Smooth muscle cell of the umbilical artery (primary cell): ENCODE measurements at places on chromosomes 13 and 19. TPM values are rescaled to one million over a fixed set of nuclear protein-coding genes. Genes with fewer than 3 reads are reported as not detected.

IZUMO4 gene
- 0.89 and 1.5 TPM in 2 replicates for total RNA-seq

COG6 gene
- total RNA-seq, result 61.8 and 83.8 TPM in 2 replicates

GRIK5 gene
- total RNA-seq, result under 0.01 and 0.09 TPM in 2 replicates

PCDH17 gene
- total RNA-seq, result under 0.01 and 0.60 TPM in 2 replicates

LHB gene
- not detected in 2 replicates for total RNA-seq

ZNF416 gene
- total RNA-seq, result 3.9 and 4.9 TPM in 2 replicates

ZNF253 gene
- total RNA-seq, result 3.2 and 3.3 TPM in 2 replicates

ZNF256 gene
- total RNA-seq, result 3.3 and 3.6 TPM in 2 replicates

CD37 gene
- under 0.01 TPM in 1 of 2 replicates, not detected in the other for total RNA-seq

LAMP1 gene
- 209 and 244 TPM in 2 replicates for total RNA-seq

ADGRE3 gene
- total RNA-seq, result not detected in 2 replicates

LENG1 gene
- total RNA-seq, result 4.6 and 5.3 TPM in 2 replicates

IGFL2 gene
- 0.05 and 0.59 TPM in 2 replicates for total RNA-seq

TMEM205 gene
- total RNA-seq, result 49.0 and 103 TPM in 2 replicates

AMER2 gene
- total RNA-seq, result not detected in 2 replicates

ZNF99 gene
- total RNA-seq, result not detected in 2 replicates

ZNF729 gene
- total RNA-seq, result not detected in 2 replicates

SYT3 gene
- total RNA-seq, result 0.14 and 0.59 TPM in 2 replicates

PODNL1 gene
- 3.9 and 4.8 TPM in 2 replicates for total RNA-seq

COQ8B gene
- total RNA-seq, result 30.3 and 31.4 TPM in 2 replicates

SIAH3 gene
- not detected in 2 replicates for total RNA-seq

ZNF667 gene
- total RNA-seq, result 9.2 and 10.0 TPM in 2 replicates

GNG8 gene
- not detected in 2 replicates for total RNA-seq

RAB11B gene
- 37.1 and 73.7 TPM in 2 replicates for total RNA-seq

DCT gene
- 0.09 TPM in 1 of 2 replicates, not detected in the other for total RNA-seq

PGPEP1 gene
- total RNA-seq, result 36.7 and 46.3 TPM in 2 replicates

ZNF558 gene
- total RNA-seq, result 20.2 and 25.3 TPM in 2 replicates

ATP4B gene
- not detected in 2 replicates for total RNA-seq

WDR62 gene
- total RNA-seq, result 0.59 and 4.6 TPM in 2 replicates

PEAK3 gene
- total RNA-seq, result not detected in 2 replicates

TRPC4 gene
- total RNA-seq, result 7.4 and 23.7 TPM in 2 replicates

PALM gene
- total RNA-seq, result 0.28 and 0.89 TPM in 2 replicates

CEACAM4 gene
- not detected in 2 replicates for total RNA-seq

TMED1 gene
- total RNA-seq, result 49.0 and 91.5 TPM in 2 replicates

CAPN12 gene
- 0.30 and 0.46 TPM in 2 replicates for total RNA-seq

SPACA4 gene
- total RNA-seq, result not detected in 2 replicates

SH2D3A gene
- not detected in 2 replicates for total RNA-seq

C5AR1 gene
- total RNA-seq, result under 0.01 and 0.18 TPM in 2 replicates

JOSD2 gene
- 18.6 and 27.0 TPM in 2 replicates for total RNA-seq

GPR12 gene
- total RNA-seq, result not detected in 2 replicates

TEX29 gene
- 0.30 TPM in 1 of 2 replicates, not detected in the other for total RNA-seq

FFAR2 gene
- not detected in 2 replicates for total RNA-seq

RNF113B gene
- not detected in 2 replicates for total RNA-seq

POSTN gene
- 20.1 and 201 TPM in 2 replicates for total RNA-seq

KLK2 gene
- not detected in 2 replicates for total RNA-seq

NOVA2 gene
- 0.23 TPM in 1 of 2 replicates, not detected in the other for total RNA-seq

DMKN gene
- total RNA-seq, result 0.23 and 0.30 TPM in 2 replicates

KISS1R gene
- total RNA-seq, result not detected in 2 replicates

ZNF274 gene
- total RNA-seq, result 11.0 and 23.3 TPM in 2 replicates

ATP8A2 gene
- total RNA-seq, result under 0.01 and 0.05 TPM in 2 replicates

LGALS14 gene
- not detected in 2 replicates for total RNA-seq

MEIS3 gene
- total RNA-seq, result 46.6 and 51.7 TPM in 2 replicates

IL4I1 gene
- 2.1 TPM in 2 replicates for total RNA-seq

MEF2B gene
- not detected in 2 replicates for total RNA-seq

CALR3 gene
- 0.09 TPM in 1 of 2 replicates, not detected in the other for total RNA-seq

ZNF490 gene
- total RNA-seq, result 11.6 and 12.3 TPM in 2 replicates

CGB1 gene
- not detected in 2 replicates for total RNA-seq

TNFSF9 gene
- 0.14 and 0.30 TPM in 2 replicates for total RNA-seq
